Stimulated activated CD4-positive, alpha-beta T cell treated with anti-CD3 and anti-CD28 coated beads, Interleukin-1b, Interleukin-23, amount 100 ng/mL, for 1 hour (primary cell): ENCODE measurements at places on chromosomes 12 and 14.

- DNase-seq, result no peak
Measured at GRCh38 chr14:56159066-56159465, 40.9 kb downstream of the PELI2 start.

DNA sequence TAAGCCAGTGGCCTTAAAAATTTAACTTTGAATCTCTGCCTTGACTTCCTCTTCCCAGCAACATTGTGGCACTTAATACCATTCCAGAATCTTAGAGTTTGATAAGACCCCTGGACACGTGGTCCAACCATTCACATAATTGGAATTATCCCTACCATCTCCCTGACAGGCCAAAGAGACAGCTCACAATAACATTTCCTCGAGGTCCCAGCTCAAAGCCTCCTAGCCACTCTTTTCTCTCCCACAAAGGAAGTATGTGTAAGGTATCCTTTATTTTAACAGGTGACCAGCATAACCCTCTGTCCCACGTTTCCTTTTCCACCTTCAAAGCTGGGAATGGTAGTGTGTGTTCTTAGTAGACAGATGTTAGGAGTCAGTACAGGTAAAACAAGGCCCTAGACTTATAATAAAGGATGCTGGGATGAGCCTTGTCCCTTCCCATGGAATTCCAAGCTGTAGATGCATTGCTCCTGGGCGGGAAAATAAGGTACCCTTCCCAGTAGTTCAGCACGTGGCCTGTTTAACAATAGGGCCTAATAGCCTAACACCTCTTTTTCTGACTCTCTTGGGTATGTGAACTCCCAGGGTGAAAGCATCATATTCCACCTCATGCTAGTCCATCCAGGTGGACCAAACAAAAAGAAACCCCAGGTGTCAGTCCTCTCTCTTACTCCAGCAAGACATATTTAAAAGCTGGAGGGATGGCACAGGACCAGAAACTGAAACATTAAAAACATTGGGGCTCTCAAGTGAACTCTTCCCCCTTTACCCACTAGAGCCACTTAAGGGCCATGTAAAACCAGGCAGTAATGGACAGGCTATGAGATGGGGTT, 37.5 kb upstream of the COL2A1 start:
- no peak for DNase-seq

- no peak for DNase-seq
Measured at GRCh38 chr12:84161296-84161695, 751.3 kb downstream of the SLC6A15 start.

- no peak for DNase-seq
Measured at GRCh38 chr12:10069099-10069498, 29.7 kb downstream of the CLEC1A start.

DNA sequence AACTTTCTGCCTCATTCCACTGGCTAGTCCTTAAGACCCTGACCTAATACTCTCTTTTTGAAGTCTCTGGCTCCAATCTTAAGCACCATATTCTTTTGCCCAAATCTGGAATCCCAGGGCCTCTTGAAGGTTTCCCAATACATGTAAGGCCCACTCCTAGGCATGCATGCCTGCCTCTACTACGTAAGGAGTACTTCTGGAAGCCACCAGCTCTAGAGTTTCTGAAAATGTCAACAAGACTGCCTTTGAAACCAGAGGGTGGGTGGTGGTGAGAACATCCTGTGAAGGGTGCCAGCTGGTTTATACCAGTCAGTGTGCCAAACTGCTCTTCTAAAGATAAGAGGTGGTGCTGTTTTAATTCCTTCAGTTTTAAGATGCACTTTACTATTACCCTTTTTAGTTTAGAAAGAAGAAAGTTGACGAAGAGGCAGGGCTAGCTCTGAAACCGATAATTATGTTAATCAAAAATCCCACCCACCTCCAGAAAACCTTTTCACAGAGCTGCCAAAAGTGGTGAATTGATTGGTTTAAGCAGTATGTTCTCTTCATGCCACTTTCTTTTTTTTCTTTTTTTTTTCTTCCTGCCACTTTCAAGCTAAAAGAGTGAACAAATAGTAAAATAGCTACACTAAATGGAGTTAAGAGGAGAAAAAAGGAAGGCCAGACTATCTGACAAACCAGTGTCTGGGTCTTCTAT, 8.7 kb upstream of the WDR89 start:
- DNase-seq, result no peak

GRCh38 chr14:63654936-63655335, 13.3 kb upstream of the WDR89 start:
- no peak for DNase-seq

- no peak for DNase-seq
Measured at GRCh38 chr12:55831447-55831815, 2.0 kb upstream of the DNAJC14 start.

DNA sequence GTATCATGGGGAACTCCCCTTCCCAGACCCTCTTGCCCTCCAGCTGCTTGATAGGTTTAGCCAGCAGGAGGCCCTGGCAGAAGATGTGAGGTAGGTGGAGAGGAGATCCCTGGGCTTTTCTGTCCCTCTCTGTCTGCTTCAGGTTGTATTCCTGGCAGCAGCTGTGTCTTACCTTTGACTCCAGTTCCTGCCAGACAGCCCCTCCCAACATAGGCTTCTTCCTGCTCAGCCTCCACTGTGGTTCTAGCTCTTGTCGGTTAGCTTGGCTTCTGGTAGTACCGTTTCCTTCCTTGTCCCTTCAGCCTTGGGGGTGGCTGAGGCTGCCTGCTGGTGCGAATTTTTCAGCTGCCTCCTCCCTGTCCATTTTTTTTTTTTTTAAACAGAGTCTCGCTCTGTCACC, 215.7 kb upstream of the CRY1 start:
- no peak for DNase-seq

- no peak for DNase-seq
Measured at GRCh38 chr12:52313926-52314325, 7.3 kb downstream of the KRT83 start.

- no peak for DNase-seq
Measured at GRCh38 chr14:103015426-103015825, 41.9 kb downstream of the CDC42BPB start.

- no peak for DNase-seq
Measured at GRCh38 chr14:23112359-23113178, 6.5 kb downstream of the CEBPE start.

DNA sequence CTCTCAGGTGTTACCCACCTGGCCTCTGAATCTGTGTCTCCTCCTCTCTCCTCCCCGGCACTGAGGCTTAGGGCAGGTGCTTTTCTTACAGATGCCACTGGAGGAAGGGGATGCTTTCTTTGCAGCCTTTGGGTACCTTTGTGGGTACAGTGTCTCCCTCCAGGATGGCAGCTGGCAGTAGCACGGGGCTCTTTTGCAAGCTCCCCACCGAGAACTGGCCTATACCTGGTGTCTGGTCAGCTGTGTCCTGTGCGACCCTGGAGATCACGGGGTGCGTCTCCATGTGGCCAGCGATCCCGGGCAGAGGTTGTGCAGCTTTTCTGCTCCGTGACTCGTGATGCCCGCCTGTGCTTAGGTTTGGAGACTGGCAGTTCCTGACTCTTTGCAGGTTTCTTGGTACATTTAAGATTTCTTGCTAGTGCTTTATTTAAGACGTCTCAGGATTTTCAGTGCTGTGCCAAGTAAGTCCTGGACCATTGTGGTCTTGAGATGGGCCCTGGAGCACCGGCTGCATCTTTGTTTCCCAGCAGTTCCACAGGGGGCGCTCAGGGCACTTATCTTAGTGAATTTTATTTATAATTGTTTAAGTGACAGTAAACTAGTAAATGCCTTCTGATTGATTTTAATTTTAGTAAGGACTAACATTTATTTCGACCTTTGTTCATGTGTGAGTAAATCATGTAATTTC, 68.9 kb downstream of the DDX51 start:
- DNase-seq, result no peak

DNA sequence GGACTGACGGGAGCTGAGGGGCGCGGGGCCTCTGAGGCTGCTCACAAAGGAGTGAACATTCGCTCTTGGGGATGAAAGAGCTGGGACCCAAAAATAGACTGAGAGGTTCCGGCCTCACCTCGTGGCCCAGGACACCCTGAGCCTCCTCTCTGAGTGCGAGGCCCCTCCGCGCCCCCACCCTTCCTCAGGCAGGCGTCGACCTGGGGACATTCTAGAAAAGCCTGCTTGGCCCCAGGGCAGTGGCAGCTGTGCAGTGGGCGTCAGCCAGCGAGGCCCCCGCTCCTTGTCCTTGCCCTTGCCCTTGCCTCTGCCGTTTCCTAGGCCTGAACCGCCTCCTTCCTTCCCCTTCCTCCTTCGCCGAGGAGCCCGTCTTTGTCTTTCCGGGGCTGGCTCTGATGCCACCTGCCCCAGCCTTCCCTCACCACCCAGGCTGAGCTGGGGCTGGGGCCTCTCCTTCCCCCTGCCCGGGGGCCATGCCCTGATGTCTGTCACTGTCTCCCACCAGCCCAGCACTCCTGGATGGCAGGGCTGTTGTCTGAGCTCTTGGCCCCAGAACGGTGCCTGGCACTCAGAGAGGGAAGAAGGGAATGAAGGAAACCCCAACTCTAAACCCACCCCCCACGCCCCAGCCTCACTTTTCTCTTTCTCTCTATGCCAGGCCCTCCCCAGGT, 208.2 kb upstream of the RTL1 start:
- DNase-seq, result no peak

DNA sequence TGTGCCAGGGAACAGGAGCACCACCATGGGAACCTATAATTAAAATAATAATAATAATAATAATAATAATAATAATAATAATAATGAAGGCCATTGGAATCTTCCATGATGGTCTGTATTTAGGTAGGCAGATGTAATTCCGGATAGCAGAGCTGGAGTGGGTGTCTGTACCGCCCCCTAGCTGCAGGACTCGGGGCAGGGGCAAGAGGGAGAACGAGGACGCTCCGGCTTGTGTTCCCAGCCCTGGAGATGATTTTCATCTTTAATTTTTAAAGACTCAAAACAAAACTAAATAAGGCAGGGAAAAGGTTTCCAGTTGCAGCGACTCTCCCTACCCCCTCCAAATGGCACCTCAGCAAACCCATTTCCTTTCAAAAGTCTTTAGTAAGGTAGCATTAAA, 501.1 kb downstream of the VRK1 start:
- no peak for DNase-seq

DNA sequence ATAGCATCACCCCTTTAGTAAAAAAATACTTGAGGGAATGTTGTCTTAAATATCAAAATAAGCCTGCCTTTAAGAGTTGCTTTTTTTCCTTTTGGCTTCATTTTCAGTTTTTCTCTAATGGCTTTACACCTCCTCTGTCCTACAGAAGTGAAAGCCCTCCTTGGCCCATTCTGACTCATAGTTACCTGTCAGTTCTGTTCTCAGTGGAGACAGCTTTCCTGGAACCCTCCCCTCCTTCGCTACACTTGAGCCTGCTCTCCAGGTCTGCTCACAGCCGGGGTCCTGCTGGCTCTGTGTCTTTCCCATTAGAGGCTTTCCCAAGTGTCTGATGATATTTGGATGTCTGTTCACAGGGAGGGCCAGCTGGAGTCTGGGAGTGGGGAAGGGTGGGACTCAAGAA, 84.0 kb downstream of the PELI2 start:
- no peak for DNase-seq

- no peak for DNase-seq
Measured at GRCh38 chr12:25992026-25992782, 33.7 kb downstream of the RASSF8 start.

- no peak for DNase-seq
Measured at GRCh38 chr12:1289371-1290155, 298.5 kb downstream of the ERC1 start.

GRCh38 chr12:58633479-58633878, 286.8 kb downstream of the LRIG3 start:
- DNase-seq, result no peak

- no peak for DNase-seq
Measured at GRCh38 chr12:82912406-82912805, 225.7 kb downstream of the TMTC2 start.

GRCh38 chr14:22184157-22184829, 404.7 kb downstream of the DAD1 start:
- DNase-seq, result no peak

- DNase-seq, result no peak
Measured at GRCh38 chr14:34059037-34059924, 108.4 kb upstream of the EGLN3 start.

DNA sequence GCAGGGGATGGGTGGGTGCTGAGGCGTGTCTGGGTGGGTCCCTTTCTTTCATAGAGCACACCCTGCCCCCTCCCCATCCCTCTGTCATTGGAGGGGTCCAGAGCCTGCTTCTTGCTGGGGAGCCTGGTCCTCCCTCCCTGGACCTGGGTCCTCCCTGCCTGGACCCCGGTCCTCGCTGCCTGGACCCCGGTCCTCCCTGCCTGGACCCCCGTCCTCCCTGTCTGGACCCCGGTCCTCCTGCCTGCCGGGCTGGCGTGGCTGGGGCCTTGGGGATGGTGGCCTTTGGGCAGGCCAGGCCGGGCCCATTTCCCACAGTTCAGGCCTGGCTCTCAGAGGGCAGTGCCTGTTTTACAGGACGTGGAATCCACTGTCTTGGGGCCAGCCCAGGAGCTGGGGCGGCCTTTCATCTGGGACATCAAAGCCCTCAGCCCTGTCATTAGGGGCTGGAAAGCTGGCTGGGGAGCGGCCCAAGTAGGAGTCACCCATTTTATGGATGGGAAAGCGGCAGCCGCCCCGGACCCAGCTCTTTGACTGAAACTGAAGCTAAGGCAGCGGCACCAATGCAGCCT, 44.6 kb downstream of the KIF26A start:
- DNase-seq, result no peak

DNA sequence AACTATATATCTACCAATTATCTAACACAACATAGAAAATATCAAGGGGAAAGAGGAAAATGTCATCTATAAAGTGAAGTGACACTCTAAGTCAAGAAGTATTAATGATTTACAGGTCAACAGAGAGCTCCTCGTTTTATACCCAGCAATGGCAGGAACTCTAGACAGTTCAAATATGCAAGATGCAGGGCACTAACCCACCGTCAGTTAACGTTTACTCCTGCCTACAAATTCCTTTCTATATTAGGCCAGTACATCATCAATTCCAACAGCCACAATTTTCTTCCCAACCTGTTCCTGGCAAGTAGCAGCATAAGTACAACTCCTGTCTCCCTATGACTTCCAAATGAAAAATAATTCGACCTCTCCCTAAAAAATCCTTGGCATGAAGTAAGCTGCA, 9.0 kb upstream of the KANSL2 start:
- DNase-seq, result no peak

DNA sequence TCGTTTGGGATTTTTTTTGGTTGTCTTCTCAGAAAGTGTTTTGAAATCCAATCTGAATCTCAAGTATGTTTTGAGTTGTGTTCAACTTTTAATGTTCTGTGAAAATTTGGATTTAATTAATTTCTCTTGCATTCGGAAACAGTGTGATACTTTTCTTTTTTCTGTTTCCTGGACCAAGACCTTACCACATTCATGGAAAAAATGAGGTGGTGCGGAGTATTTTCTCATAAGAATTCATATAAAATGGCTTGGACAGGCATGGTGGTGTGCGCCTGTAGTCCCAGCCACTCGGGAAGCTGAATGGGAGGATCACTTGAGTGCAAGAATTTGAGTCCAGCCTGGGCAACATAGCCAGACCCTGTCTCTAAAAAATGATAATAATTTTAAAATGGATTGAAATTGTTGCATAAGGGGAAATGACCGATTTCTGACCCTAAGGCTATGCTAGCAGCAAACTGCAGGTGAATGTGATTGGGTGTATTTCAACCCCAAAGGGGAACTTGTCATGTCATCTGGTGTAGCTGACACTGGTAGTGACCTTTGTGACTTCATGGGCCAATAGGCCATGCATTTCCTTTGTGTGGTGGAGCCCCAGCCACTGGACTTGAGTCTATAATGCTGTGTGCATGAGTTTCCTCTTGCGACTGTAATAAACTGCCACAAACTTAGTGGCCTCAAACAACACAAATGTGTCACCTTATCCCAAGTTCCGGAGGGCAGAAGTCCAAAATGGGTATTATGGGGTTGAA, 123.5 kb upstream of the RFLNA start:
- no peak for DNase-seq
